C1 segment of cervical spinal cord (tissue), 14 donors: ENCODE measurements at places on chromosomes 6 and 20.

GRCh38 chr6:168182366-168182765 lies 103.4 kb upstream of the FRMD1 start:
- no peak for DNase-seq

DNA sequence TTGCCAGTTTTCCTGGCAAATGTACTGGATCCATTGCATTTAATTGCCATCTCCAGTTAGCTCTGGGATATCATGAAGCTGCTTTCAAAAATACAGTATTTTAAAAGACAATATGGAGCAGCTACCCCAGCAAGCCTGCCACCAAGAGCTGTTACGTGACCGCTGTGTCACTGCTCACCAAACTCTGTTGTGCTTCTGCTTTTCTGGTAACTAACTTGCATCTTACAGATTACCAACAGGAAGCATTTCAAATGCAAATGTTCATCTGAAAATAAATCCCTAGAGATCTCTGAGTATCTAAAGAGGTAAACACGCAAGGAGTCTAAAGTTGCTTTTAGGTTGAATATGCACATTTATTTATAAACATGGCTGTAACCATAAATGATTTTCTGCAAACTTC lies 1008.3 kb downstream of the KIF16B start:
- DNase-seq, result no peak

DNA sequence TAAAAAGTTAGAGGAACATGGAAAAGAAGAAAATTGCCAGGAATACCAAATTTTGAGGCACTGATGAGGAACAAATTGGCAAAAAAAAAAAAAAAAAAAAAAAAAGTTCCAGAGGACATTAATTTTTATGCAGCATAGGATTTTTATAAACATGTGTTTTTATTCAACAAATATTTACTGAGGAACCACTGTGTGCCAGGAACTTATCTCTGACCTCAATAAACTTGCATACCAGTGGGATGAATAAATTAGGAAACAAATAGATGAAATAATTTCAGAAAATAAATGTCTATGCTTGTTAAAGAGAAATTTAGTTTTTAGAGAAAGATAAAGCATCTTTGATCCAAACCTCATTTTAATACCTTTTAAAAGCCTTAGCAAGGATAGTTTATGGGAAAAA lies 175.1 kb downstream of the PDE10A start:
- no peak for DNase-seq

- no peak for DNase-seq
These were observed 28.9 kb downstream of the TCF21 start for GRCh38 chr6:133917781-133918180.

DNA sequence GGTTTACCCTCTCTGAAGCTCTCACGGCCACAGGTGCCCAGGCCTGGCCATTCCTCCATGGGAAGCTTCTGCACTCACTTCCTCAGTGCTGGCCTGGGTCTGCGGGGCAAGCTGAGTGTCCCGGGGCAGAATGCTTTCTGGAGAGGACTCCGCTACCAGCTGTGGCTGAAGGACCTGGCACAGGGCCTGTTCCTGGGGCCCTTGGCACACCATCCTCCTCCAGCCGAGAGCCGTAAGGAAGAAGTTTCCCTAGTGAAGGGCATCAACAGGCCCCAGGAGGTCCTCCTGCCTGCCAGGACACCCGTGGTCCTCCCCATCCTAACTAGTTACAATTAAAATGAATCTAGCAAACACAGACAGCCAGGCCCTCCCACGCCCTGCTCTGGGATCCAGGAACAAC lies 14.0 kb upstream of the KCNK15 start:
- DNase-seq, result no peak

GRCh38 chr6:127854009-127854408 lies 46.8 kb downstream of the THEMIS start:
- no peak for DNase-seq
